ENCODE measurements at places on chromosomes 2 and 18.

GRCh38 chr18:79873449-79874110, 75.8 kb downstream of the KCNG2 start:
- DNase-seq, result no peak

GRCh38 chr2:69170661-69171060, 157.7 kb downstream of the ANTXR1 start:
- DNase-seq, result no peak

DNA sequence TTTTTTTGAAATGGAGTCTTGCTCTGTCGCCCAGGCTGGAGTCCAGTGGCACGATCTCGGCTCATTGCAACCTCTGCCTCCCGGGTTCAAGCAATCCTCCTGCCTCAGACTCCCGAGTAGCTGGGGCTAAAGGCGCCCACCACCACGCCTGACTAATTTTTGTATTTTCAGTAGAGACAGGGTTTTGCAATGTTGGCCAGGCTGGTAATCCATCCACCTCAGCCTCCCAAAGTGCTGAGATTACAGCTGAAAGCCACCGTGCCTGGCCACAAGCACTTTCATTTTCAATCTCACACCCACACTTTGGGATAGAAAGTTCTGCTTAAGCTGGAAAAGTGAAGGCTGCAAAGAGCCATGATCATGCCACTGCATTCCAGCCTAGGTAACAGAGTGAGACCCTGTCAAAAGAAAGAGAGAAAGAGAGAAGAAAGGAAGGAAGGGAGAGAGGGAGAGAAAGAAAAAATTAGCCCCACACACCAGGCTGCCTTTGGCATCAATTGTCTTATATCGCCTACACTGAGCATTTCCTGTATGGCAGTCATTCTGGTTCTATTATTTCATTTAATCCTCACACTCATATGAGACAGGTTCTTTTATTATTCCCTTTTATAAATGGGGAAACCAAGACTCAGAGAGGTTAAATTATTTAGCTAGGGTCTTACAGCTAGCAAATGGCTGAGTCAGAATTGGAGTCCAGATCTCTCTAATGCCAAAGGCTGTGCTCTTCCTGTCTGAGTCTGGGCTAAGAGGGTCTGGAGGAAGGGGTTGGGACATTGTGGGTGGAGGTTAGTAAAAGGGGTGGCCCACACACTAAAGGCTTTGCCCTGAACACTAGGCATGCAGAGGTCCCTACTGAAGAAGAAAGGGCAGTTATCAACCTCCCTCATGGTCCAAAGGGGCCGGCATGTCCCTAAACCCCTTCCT, 37.9 kb upstream of the PKDCC start:
- no peak for DNase-seq

- DNase-seq, result no peak
These were observed 86.0 kb downstream of the NRP2 start for GRCh38 chr2:205768341-205768740.

DNA sequence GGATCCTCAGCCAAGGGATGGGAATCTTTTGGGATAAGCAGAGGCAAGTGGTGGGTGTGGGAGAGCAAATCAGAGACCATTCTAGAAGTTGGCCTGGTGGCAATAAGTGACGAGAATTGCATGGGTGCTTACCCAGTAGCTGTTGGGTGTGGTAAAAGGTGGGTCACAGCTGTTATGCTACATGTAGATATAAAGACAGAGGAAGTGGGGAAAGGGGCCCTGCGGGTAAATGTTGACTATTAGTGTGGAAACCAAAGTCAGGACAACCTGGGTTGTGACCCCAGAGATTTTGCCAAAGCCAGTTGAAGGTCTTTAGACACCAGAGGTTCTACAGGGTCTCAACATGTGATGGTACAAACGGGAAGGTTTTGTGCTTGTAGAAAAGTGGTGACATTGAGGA, 443.6 kb upstream of the HNRNPA3 start:
- no peak for DNase-seq

GRCh38 chr2:55165626-55166025, 66.5 kb downstream of the CLHC1 start:
- peak; percentile 45 for DNase-seq

DNA sequence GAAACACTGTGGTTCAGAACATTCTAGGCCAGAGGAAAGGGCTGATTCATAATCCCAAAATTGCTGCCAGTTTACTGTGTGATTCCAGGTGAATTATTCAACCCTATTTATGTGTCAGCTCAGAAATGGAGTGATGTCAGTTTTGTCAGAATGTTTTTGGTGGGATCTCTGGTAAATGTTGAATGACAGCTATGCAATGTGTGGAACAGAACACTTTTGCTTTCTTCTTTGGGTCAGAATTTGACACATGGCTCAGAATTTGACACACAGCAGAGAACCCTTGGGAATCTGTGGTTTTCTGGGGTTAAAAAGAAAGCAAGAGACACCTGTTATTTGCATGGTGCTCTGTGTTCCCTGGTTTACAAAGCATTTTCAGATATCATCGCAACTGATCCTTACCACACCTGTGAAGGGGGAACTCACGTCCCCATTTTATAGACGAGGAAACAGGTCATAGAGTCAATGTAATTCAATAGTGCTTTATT, 1.6 kb upstream of the MTA3 start:
- no peak for DNase-seq

DNA sequence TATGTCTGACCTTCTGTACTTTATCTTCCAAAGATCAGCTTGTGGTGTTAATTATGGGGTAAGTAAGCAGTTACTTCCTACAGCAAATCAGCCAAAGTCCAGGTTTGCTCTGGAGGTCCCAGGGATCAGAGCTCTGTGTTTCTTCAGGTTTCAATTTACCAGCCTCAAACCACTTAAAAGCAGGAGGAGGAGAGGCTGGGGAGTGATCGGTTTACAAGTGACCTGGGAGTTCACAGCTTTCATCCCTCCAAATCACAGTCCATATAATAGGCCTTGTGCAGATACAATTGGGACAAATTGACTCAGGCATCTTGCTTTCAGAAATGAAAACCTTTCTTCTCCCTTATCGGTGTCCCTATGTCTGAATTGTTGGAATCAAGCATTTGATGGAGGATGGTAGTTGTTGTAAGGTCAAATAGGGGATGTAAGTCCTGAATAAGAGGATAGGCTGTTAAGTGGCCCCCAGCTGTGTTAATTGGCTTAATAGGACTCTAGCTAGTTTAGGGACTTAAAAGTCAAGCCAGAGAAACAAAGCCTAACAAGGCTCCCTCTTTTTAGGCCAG, 188.0 kb upstream of the NT5C1B start:
- no peak for DNase-seq
